HS-5 (cell line): ENCODE measurements at places on chromosomes 2 and 18.

- no peak for DNase-seq
These were observed 255.0 kb downstream of the CAMKMT start for GRCh38 chr2:44616667-44617155.

DNA sequence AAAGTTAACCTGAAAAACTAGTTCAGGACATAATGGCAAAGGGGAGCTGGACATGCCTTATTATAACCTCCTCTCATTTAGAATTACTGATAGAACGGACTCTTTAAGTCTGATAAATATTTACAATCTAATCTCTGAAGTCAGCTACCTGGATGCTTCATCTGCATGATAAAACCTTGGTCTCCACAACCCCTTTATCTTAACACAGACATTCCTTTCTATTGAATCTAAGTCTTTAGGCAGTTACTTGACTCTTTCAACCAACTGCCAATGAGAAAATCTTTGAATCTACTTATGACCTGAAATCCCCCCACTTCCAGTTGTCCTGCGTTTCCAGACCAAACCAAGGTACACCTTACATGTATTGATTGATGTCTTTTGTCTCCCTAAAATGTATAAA, 191.2 kb upstream of the LRRTM4 start:
- no peak for DNase-seq

- no peak for DNase-seq
These were observed 392.9 kb downstream of the ZNF521 start for GRCh38 chr18:24959051-24959476.

GRCh38 chr2:240344904-240345303, 90.6 kb upstream of the GPC1 start:
- DNase-seq: no peak

GRCh38 chr2:191894681-191895147, 47.8 kb upstream of the CAVIN2 start:
- DNase-seq: peak; percentile 79

DNA sequence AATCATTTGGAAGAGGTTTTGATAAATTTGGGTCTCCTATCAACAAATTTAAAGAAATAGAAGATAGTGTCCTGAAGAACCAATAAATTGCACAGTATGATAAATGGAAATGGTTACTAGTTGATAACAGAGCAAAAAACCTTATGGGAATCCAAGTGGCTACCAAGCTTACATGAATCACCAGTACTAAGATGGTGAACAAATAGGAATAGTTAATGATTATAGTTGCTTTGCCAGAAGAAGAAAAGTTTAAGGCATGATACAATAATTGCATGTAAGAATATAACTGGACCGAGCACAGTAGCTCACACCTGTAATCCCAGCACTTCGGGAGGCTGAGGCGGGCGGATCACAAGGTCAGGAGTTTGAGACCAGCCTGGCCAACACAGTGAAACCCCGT, 19.6 kb upstream of the INO80D start:
- DNase-seq: no peak

DNA sequence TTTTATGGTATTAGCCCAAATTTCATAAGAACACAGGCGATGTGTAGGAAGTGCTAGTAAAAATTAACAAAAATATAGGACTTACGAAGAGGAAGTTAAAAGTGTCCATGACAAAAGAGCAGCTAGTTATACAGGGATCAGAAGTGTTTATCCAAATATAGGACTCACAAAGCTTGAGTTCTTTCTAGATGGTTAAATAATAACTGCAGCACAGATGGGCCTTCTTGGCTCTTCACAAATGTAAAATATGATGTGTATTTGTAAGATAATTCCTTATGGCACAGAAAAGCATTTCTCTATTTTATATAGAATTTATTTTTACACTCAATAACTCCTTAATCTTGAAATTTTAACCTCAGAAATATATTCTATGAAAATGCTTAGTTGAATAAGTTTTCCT, 100.9 kb upstream of the SPHKAP start:
- DNase-seq: no peak

DNA sequence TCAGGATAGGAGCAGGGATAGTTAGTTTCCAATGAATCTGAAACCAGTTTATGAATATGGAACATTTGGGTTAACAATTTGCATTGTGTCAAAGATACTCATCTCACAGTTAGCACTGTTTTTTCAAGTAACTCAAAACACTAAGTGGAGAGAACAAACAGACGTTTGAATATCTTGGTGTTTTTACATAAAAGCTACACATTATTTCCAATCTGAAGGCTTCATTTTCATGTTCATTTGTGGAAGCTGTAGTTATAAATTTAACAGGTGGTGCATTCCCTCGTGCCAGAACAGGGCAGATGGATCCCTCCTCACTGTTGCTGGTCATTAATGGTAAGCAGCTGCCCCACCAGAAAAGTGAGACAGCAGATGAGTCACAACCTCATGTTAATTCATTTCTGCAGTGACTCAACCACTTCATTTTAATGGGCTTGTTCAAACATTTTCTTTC, 286.9 kb downstream of the TMX3 start:
- DNase-seq: no peak

DNA sequence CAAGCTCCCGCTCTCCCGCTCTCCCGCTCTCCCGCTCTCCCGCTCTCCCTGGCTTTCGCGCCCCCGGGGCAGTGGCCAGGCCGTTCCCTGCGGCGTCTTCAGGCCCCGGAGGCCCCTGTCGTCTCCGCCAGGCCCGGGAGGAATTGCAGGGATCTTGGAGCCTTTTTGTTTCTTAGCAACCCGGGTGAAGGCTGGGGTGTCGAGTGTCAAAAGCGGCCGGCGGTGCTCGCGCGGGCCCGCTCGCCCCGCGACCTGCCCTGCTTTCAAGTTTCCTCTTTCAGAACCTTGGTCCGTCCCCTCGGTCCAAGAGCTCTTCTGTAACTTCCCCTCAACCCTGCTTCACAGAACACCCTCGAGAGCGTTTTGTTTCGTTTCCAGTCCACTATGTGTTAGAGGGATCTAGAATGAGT, 1.4 kb downstream of the RNF138 start:
- no peak for DNase-seq

DNA sequence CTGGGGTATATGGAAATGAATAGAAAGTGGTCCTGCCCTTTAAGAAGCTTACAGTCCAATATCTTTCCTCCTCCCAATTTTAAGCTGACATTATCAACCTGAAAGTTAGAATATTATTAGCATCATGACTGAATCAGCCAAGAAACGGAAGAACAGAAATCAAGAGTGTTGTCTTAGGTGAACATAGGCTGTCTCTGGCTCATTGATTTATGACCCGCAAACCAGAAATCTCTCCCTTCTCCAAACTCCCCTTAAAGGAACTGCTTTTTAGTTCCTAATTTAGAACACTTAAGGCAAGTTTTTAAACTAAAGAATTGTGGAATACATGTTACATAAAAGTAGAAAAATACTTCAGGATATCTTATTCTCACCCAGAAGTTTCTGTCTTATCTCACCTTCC, 62.7 kb downstream of the MYO3B start:
- DNase-seq: no peak

DNA sequence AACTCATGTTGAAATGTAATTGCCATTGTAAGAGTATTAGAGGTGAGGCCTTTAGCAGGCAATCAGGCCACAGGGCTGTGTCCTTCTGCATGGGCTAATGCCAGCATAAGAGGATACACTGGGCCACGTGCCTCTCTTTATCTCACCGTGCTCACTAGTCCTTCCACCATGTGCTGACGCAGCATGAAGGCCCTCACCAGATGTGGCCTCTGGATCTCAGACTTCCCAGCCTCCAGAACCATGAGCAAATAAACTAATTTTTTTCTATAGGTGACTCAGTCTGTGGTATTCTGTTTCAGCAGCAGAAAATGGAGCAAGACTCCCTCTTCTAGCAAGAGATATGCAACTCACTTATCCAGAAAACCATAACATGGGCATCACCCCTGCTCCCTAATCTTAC, 149.7 kb upstream of the ZNF236 start:
- peak; percentile 10 for DNase-seq

GRCh38 chr2:191148791-191149190, 2.0 kb downstream of the STAT4 start:
- no peak for DNase-seq

GRCh38 chr18:37657493-37657892, 91.9 kb upstream of the CELF4 start:
- no peak for DNase-seq

DNA sequence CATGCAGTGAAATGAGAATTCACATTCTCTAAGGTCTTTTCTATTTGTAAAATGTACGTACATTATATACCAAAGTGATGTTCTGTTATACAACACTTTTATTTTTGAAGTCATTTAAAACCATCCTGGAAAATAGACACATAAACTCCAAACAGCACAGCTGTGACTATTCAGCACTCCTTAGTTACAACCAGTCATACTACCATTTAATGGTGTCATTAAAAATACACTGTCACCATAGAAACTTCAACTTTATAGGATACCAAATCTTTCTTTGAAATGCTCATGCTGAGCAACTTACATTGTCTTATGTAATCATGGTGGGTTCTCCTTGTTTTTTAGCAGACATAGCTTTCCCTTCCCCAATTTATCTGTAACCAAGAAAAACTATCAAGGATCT, 85.3 kb downstream of the METTL4 start:
- no peak for DNase-seq

DNA sequence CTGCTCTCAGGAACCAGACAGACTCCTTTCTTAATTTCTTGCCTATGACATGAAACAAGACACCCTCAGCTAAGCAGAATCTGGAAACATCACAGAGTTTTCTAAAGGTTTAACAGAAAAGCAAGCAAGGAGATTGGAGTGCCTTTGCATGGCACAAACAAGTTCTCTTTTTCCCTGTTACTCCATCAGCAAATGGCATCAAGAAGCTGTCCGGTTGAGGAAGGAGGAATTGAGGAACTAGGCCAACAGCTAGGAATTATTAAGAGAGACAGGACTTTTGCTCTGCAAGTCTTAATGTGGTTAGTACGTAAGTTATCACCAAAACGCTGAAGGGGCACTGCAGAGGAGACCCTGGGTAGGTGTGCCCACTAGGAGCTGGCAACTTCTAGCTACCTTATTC, 53.2 kb downstream of the NEB start:
- DNase-seq: no peak

GRCh38 chr18:8602040-8602439, 7.2 kb upstream of the RAB12 start:
- no peak for DNase-seq

- DNase-seq: no peak
These were observed 356.3 kb downstream of the SATB2 start for GRCh38 chr2:199101487-199101886.

DNA sequence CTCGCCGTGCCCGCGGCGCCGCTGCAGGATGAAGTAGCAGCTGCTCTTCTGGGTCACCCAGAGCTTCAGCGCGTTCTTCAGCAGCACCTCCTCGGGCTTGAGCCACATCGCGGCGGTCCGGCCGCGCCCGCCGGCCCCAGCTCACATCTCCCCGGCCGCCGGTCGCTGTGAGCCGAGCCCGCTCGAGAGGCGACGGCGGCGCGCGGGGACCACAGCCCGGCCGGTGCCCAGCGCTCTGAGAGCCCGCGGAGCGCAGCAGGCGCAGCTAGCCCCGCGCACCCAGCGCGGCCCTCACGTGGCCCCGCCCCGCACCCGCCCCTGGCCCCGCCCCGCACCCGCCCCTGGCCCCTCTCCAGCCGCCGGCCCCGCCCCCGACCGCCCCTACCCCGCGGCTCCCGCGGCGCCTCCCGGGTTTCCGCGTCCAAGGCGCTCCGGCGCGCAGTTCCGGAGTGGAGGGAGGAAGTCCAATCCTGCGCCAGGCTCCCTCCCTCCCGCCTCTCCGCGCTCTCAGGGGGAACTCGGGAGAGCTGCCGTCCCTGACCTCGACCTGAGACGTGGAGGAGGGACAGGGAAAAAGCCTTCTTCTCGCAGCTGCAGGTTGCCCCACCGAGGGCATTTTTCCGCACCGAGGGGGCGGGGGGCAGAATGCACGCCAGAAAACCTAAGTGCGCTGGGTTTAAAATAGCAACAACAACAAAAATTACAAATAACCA, at the start of gene TBC1D8:
TBC1D8 (minus strand) TSS at position 237 of the 713 bp plus-strand sequence; CDS start at position 108, 129 bp downstream.
- DNase-seq: peak; percentile 80

- DNase-seq: no peak
These were observed 67.9 kb upstream of the SLC25A52 start for GRCh38 chr18:31828613-31829012.

- no peak for DNase-seq
These were observed 81.5 kb upstream of the LDLRAD4 start for GRCh38 chr18:13136904-13137669.

- DNase-seq: peak; percentile 33
These were observed 105.2 kb downstream of the NETO1 start for GRCh38 chr18:72762515-72763122.

DNA sequence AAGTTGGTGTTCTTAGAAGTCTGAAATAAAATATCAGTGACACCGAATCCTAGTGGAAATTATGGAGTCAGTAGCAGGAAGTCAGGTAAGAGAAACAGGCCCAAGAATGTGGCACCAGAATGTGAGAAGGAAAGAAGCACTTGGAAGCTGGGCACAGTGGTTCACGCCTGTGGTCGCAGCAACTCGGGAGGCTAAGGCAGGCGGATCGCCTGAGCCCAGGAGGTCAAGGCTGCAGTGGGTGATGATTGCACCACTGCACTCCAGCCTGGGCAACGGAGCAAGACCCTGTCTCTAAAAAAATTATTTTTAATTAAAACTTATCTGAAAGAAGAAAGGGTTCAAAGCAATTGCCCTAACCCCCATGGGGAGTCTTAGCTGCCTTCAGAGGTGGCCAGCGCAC, 268.3 kb upstream of the SALL3 start:
- no peak for DNase-seq

DNA sequence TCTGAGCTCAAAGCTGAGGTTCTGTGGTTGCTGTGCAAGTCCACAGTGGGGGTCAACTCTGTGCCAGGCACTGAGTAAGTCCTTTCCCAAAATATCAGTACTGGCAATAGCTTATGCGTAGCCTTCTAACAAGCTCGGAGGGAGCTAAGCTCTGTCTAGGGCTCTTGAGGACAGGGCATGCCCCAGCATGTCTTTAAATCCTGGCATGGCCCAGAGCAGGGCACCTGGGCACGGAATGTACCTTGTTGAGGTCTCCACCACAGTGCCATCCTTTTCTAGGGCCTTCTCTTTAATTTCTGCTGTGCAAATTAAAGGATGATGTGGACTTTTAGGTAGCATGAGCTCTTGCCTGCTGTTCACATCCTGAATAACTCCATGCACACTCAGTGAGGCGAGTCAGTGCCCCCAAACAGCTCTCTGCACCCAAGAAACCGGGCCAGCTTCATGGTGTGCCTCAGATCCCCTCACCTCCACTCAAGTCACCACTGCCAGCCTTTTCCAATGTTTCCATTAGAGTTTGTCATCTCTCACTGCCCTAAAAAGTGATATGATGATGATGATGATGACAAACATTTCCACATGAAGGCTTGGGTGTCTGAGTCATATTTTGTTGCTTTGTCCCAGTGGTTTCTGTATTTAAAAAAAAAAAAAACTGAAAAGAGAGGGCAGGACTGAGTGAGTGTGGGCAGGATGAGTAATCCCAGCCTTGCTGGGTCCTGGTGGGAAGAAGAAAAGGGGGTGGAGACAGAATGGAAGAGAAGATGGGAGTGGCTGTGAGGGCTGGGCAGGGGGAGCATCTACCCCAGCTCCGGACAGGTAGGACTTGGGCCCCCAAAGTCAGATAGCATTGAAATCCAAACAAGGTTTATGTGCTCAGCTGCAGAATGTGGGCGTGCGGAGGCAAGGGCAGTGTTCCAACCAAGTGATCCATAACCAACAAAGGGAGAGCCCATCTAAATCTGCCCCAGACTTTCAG, 78.9 kb downstream of the ZBTB7C start:
- peak; percentile 67 for DNase-seq
